Stimulated activated CD8-positive, alpha-beta memory T cell treated with anti-CD3 and anti-CD28 coated beads, Interleukin-4, amount 100 ng/mL, for 1 hour (primary cell): ENCODE measurements at places on chromosomes 3 and 15.

DNA sequence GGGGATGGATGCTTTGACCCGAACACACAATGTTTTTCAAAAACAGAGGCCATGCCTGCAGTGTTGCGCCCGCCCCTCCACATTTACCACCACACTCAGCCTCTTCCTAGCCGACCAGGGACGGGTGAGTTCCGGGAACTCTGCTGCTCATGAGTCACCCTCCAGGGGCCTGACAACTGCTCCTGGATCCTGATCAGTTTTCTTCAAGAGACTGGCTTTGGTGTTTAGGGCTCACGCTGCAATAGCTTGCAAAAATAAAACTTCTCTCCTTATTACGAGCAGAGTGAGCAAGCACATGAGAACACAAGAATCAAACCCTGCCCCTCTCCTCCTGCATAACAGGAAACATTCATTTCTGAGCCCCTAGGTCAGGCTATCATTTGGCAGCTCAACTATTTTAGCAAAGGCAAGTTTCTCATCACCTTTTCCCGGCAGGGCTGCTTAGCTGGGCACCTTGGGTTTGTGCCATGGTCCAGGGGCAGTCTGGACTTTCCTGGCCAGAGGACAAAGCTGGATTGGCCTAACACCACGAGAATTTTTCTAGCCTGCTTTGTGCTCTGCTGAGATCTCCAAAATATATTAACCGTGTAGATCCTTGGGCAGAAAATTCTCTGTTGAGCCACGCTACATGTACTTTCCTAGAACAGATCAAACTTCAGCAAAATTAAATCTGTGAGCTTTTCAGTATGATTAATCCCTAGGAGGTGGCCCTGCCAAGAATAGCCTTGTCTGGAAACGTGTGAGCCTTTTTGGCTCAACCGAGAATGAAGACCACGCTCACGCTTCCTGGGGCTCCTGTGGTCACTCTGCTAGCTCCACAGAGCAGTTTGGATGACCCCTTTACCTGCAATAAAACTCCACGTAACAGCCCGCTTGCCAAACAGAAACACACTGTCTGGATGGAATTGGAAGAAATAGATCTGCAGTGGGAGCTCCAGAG is 52.7 kb upstream of the SPATA12 start:
- no peak for DNase-seq

DNA sequence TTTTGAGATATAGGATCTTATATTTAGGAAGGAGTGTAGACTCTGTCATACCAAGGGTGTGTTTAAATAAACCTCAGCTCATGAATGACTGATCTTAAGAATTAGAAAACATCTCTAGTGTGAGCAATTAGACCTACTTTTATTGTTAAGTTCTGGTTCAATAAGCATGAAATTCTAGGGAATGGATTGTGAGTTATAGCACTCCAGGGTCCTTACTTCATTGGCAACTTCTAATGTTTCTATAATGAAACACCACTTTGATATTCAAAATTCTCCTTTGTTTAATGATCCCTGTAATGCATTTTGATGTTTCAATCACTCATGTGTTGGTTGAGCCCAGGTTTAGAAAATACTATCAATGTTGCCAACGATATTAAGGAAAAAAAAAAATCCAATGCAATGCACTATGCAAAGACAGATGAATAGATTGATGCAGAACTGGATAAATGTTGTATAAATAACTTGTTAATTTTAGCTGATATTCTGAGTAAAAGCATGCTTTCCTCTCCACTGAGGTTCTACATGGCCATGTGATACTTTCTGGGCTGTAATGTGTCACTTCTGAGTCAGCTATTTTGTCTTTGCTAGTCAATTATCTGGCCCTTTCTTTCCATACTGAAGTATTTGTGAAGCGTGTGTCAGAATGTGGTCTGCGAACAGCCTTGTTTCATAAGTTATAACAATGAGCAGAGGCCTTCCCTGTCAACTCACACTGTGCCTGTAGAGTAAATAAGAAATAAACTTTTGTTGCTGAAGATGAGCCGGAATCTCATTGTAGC is 1035.9 kb downstream of the PLOD2 start:
- DNase-seq = no peak

- no peak for DNase-seq
Observed at GRCh38 chr3:56917361-56918110, 115.8 kb upstream of the ARHGEF3 start.

- DNase-seq = no peak
Observed at GRCh38 chr3:4904811-4905695, 74.2 kb upstream of the BHLHE40 start.

- no peak for DNase-seq
Observed at GRCh38 chr3:68306571-68306970, 625.8 kb downstream of the TAFA4 start.

GRCh38 chr3:42752441-42752840 is 20.6 kb downstream of the CCDC13 start:
- no peak for DNase-seq

GRCh38 chr15:60752973-60753720 is 274.2 kb upstream of the ICE2 start:
- no peak for DNase-seq

DNA sequence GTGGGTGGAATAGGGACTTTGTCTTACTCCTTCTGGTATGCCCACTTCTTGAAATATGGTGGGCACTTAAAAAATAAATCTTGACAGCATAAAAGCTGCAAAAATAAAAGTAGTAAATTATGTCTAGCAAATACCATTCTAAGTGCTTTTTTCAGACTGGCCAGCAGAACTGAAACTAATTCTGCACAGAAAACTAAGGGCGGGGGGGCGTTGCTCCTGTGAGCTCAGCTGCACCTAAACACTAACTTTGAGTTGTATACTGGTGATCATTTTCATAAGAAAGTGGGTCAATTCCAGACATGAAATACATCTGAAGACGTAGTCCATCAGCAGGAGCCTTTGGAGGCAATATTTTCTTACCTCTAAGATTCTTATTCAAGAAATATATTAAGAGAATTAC is 114.8 kb downstream of the WDR76 start:
- no peak for DNase-seq

DNA sequence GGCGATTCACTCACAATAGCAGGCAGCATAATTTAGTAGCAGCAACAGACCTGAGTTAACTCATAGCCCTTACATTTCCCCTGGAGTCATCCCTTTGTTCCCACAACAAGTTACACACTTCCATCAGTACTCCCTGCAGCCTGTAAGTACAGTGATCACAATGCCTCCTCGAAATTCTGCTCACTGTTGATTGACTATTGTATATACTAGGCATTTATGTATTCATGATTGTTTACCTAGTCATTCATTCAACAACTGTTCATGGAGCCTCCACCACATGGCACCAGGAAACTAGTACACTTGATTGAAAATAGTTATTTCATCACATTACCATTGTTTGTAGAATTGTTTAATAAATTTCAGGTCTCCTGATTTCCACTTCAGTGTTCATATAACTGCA is 71.4 kb upstream of the P3H2 start:
- DNase-seq = no peak

GRCh38 chr3:95254061-95254460 is 1191.2 kb downstream of the NSUN3 start:
- no peak for DNase-seq

DNA sequence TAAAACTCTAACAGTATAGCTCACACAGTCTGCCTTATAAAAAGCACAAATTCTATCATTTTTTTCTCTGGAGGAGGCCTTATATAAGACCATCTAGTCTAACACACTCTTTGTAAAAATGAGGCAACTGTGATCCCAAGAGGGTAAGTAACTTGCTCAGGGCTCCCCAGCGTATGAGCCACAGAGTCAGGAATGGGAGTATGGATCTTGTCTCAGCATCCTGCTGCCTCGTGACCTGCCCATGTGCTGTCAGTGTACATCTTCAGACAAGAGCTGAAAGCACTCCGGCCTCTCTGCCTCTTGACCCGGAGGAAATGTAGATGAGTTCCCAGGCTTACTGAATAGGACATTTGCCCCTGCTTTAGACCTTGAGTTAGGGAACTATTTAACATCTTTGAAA is 28.4 kb upstream of the MEF2A start:
- no peak for DNase-seq

DNA sequence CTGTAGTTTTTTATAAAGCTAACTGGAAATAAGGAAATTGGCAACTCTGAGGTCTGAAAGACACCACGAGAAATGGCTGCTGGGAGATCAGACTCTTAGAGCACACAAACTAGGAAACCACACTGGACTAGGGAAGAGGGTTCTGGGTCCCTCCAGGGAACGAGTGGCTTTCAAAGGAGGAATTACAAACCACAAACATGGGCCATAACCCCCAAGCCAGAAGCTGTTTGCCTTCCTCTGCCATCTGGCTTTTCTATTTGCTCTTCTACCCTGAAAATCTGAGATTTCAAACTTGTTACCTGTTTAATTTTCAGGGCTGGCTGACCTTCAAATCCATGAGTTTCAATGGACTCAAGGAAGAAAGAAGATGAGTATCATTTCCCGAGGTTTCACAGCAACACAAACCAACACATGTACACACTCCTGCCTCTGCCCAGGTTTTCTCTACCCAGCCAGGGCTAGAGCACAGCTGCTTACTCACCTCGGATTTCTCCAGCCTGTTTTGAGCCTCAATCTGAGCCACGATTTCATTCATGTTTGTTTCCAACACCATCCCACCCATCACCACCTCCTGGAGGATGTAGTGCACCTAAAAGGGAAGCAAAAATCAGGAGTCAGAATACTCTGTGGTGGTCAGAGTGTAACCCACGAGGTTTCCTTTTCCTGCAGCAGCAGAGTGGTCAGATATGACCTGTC is 22.6 kb upstream of the ANPEP start:
- DNase-seq = no peak

GRCh38 chr15:31559786-31560185 is 233.2 kb downstream of the KLF13 start:
- DNase-seq = no peak

DNA sequence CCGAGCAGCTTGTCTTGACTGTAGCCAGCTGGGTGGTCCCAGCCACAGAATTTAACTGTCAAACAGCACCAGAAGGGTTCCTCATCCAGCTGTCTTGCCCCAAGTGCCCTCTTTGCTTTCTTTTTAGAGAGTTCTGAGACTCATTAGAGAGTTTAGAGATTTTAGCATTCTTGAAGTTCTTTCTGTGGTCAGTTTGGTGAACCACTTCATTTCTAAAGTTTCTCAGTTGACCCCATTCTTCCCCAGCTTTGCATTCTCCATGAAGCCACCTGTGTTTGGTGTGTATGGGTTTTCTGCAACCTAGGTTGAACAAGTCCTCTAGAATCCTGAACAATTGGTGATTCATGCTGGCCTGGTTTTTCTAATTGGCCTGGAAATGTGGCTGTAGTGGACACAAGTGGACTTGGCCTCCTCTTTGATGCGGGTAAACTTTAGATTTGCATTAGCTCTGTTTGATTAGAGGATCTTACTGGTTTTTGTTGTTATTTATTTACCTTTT is 33.7 kb downstream of the FLNB start:
- DNase-seq = no peak

GRCh38 chr15:91954292-91954691 is 100.8 kb downstream of the SLCO3A1 start:
- DNase-seq = no peak

GRCh38 chr3:4948395-4948794 is 30.8 kb upstream of the BHLHE40 start:
- DNase-seq = no peak

DNA sequence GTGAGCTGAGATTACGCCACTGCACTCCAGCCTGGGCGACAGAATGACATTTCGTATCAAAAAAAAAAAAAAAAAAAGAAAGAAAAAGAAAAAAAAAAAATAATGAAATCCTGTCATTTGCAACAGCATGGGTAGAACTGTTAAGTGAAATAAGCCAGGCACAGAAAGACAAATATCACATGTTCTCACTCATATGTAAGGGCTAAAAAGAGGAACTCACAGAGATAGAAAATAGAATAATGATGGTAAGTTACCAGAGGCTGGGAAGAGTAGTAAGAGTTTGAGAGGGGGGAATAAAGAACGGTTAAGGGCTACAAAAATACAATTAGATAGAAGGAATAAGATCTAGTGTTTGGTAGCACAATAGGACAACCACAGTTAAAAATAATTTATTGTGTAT is 19.7 kb downstream of the DENND6A start:
- no peak for DNase-seq

DNA sequence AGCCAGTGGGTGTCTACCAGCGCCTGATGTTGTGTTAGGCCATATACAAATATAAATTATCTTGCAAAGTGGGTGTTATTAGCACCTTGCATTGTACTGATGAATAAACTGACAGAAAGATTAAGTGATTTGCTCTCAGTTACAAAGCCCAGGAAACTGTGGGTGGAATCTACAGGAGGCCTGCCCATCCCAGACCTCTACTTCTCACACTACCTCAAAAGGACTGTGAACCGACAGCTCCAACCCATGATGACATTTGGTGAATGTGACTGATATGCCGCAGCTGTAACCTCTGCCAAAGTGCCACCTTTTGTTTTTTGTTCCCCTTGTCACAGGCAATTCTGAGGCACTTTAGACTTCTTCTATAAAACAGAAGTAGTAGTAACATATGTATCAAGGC is 43.7 kb upstream of the KCNMB2 start:
- no peak for DNase-seq

- DNase-seq = no peak
Observed at GRCh38 chr3:192005989-192006388, 545.0 kb downstream of the PYDC2 start.

DNA sequence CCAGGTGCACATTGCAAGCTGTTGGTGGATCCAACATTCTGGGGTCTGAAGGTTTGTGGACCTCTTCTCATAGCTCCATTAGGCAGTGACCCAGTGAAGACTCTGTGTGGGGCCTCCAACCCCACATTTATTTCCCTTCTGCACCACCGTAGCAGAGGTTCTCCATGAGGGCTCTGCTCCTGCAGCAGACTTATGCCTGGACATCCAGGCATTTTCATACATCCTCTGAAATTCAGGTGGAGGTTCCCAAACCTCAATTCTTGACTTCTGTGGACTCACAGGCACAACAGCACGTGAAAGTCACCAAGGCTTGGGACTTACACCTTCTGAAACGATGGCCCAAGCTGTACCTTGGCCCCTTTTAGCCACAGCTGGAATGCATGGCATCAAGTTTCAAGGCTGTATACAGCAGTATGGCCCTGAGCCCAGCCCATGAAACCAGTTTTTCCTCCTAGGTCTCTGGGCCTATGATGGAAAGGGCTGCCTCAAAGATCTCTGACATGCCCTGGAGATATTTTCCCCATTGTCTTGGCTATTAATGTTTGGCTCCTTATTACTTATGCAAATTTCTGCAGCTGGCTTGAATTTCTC is 30.2 kb downstream of the CLDN1 start:
- no peak for DNase-seq

DNA sequence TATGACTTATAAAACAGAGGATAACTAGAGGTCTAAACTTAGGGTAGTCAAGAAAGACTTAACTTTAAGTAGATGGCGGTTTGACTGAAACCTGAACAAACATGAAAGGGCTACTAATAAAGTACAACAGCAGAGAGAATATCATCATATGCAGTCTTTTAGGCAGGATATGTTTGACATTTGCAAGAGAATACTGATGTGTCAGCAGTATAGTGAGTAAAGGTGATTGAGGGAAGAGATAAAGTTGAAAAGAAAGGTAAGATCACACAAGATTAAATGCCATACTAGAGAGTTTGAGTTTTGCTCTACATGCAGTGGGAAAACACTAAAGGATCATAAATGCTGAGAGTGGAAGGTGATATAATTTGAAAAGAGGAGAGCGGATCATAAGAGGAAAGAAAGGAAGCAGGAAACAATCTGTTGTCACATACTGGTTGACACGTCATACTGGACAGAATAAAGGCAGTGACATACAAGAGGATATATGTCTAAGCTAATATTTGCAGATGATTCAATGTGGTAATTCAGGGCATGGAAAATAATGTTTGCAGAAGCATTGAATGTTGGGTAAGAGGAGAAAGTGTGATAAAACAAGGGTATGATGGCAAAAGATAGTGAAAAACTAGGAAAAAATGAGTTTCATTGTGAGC is 223.0 kb downstream of the EPHA6 start:
- no peak for DNase-seq
